Mucosa of descending colon (tissue), 3 donors: ENCODE measurements at places on chromosomes 4 and X. TPM values are rescaled to one million over a fixed set of nuclear protein-coding genes. Genes with fewer than 3 reads are reported as not detected.

The ARR3 gene
- 0.60 TPM for total RNA-seq

The IL2RG gene
- 104 TPM for total RNA-seq

The TMSB15A gene
- not detected for total RNA-seq

The HERC5 gene
- total RNA-seq: 4.0 TPM

The BEX1 gene
- total RNA-seq: 7.3 TPM

The RNF128 gene
- 25.5 TPM for total RNA-seq
